Trophoblast cell (in vitro differentiated cells and primary cell): ENCODE measurements at places on chromosomes 6 and 20.
A peak's percentile ranks its signal among the peaks of the same experiment; 100 is the strongest.

DNA sequence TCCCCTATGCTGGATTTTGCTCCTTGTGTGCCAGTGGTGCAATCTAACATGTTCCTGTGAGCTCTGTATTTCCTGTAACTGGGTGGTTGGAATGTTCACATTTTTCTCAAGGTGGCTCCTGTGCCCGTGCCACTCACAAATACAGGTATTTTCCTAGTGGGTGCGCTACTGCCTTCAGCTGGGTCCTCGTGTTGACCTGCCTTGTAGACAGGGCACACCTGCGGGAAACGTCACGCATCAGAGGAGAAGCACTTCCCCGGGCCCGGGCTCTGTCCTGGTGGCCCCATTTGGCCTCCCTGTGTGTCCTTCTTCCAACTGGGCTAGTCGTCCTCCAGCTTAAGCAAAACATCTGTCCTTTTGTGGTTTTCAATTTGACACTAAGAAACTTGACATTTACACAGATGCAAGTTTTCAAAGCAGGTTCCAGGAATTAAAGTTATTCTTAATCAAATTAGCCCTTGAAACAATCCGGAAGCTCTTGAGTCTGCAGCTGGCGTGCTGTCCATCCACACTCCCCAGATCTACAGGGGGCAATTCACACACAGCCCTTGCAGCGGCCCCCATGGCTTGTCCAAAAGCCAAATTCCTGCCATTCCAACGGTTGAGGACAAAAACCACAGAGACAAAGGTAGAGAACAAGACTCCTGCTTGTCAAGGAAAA, 275.1 kb downstream of the CDC5L start:
- H3K4me1 ChIP-seq: peaks cover 58% of the 10 kb centered on the region
- H3K27me3 ChIP-seq: no peaks in the 10 kb centered on the region
- H3K36me3 ChIP-seq: no peaks in the 10 kb centered on the region
- no peak overlapping the region for H3K4me3 ChIP-seq
- DNase-seq: peak; percentile 40
- H3K27ac ChIP-seq: peak overlapping the region; percentile 70

GRCh38 chr6:82249381-82250253, 2.1 kb upstream of the IBTK start:
- no peaks in the 10 kb centered on the region for H3K27me3 ChIP-seq
- H3K4me1 ChIP-seq: peaks cover 9% of the 10 kb centered on the region
- H3K36me3 ChIP-seq: no peaks in the 10 kb centered on the region

- no peaks in the 10 kb centered on the region for H3K36me3 ChIP-seq
- H3K4me1 ChIP-seq: no peaks in the 10 kb centered on the region
- no peak overlapping the region for H3K27ac ChIP-seq
- no peak for DNase-seq
Observed at GRCh38 chr6:128156321-128157111, 255.7 kb upstream of the THEMIS start.

- H3K4me1 ChIP-seq: no peaks in the 10 kb centered on the region
- no peak overlapping the region for H3K4me3 ChIP-seq
- H3K27ac ChIP-seq: no peak overlapping the region
- DNase-seq: no peak
- H3K27me3 ChIP-seq: no peaks in the 10 kb centered on the region
Observed at GRCh38 chr6:33670086-33670660, 41.3 kb downstream of the UQCC2 start.

GRCh38 chr20:31839782-31840487, 5.5 kb downstream of the FOXS1 start:
- no peak for DNase-seq
- no peaks in the 10 kb centered on the region for H3K36me3 ChIP-seq
- H3K4me3 ChIP-seq: no peak overlapping the region
